ENCODE measurements at places on chromosomes 6 and 20.

- DNase-seq: no peak
These were observed 16.2 kb upstream of the C6orf118 start for GRCh38 chr6:165325609-165326008.

- peak; percentile 94 for DNase-seq
These were observed 56.6 kb upstream of the RREB1 start for GRCh38 chr6:7050872-7051779.

DNA sequence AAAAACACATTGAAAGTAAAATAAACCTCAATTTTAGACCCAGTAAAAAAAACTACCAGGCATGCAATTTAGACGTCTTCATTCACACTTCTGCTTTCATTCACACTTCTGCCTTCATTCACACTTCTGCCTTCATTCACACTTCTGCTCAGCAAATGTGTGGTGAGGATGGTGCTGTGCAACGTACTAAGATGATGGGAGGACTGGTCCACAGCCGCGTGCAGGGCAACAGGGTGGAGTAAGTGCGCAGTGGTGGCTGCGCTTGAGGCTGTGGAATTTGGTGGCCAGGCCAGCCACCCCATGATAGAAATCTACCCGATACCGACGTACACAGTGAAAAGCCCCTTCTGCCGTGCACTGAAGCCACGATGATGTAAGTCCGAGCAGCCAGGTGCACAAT is 114.3 kb upstream of the CD93 start:
- no peak for DNase-seq

DNA sequence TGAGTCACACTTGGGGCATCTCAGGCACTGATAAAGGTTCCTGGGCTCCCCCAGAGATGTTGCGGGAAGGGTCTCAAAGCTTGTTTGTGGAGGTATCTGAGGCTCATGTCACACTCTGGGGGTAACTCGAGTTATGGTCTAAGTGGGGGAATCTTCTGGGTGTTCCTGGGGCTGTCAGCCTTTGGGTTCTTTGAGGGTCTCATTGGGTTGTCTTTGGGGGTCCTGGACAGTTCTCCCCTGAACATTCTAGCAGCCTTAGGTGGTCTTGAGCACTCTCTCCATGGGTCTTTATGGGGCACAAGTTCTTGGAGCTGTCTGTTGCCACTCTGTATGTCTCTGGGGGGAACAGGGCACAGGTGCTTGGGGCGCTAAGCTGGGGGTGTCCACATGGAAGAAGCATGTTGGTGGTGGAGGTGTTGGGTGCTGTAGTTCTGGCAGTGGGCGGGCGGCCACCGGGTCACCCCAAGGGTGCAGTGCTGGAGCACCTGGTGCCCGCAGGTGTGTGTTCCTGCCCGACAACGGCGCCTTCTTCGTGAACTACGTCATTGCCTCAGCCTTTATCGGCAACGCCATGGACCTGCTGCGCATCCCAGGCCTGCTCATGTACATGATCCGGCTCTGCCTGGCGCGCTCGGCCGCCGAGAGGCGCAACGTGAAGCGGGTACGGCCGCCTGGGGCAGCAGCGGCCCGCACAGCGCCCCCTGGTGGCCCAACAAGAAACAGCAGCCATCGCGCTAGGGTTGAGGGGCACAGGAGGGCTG is 7.1 kb upstream of the CAPN11 start:
- DNase-seq: peak; percentile 78

DNA sequence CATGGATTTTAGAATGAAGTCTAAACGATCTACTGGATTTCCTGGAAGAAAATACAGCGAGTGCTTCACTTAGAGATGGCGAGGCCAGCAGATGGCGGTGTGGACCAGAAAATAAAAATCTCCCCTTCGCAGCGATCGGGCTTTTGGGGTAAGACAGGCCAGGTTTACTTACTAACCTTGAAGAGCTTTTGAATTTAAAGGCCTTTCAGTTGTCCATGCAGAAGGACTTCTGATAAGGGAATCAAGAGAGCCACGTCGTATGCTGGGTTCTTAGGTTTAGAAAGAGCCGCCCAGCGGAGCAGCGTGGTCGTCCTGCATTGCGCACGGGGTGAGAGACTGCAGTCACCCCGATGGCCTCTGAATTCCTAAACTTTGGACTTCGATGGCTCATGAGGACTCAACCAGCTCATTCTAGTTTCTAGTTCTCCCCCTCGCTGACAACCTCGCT is 125.2 kb upstream of the RALGAPA2 start:
- DNase-seq: peak; percentile 61

DNA sequence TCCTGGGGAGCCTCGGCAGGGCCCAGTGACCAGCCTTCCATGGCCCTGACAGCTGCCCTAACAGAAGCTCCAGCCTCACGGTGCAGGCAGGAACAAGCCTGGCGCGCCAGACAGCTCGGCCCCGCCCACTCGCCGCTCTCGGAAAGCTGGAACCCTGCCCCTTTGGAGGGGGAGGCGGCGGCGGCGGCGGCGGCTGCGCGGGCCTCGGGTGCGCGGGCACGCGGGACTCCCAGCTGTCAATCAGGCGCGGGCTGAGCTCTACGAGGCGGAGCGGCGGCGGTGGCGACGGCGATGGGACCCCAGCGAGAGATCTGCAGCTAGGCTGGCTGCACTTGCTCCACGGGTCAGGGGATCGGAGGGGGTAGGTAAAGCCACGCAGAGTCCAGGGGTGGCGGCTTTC is at the start of gene NRSN1:
NRSN1 (plus strand) TSS at position 236 of the 400 bp plus-strand sequence. CDS start 8,113 bp downstream, outside the sequence.
- peak; percentile 9 for DNase-seq

GRCh38 chr20:34709044-34709830 is 5.1 kb downstream of the TP53INP2 start:
- DNase-seq: peak; percentile 62

DNA sequence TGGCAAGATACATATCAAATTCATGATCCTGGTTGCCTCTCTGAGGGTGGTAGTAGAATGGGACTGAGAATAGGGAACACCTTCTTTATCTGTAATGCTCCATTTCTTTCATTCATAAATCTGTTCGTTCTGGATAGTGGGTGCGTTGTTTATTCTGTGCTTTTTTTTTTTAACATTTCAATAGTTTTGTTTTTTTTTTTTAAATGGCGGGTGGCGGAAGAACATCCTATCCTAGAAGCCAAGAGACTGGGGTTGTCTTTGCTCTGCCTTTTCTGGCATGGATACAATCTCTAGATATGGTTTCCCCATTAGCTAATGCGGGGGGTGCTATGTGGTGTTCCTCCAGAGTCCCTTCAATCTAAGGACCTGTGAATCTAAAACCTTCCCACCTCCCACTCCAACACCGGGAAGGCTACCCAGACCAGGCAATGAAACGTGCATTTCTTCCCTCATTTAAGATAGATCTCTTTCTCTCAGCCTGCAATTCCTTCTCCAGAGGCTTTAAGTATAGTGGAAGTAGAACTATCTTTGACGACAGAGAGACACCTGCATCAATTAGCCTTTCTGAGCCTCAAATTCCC is 883 bp upstream of the CCDC28A start:
- DNase-seq: no peak

DNA sequence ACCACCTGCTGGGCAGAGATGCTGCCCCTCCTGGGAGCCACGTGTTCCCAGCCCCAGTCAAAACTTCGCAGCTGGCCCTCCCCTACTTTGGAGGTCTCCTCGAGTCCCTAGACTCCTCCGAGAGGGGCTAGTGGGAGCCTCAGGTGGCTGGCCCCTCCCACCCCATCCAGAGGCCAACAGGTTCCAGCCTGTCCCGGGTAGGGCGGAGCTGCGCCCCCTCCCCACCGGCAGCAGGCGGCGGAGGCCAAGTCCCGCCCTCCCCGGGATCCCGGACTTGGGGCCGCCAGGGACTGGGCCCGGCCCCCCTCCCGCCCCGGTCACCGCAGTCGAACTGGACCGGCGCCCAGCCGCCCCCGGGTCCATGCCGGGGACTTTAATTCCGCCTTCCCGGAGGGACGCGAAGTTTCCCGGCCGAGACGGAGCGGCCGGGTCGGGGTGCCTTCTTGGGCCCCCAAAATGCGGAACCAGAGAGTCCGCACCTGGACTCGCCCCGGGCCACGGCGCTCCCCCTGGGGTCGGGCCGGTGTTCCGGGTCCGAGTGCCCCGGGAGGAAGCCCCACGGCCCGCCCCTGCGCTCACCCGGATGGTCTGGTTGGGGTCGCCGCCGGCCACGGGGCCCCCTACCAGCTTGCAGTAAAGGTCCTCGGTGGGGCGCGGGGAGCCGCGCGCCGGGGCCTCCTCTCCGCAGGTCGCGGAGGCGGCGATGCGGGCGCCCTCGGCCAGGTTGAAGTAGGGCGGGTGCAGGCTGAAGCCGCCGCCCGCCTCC is 559 bp downstream of the LAMA5 start:
- DNase-seq: peak; percentile 67

Measured in kidney tubule cell (primary cell).